ENCODE measurements at places on chromosomes 12 and 14. TPM values are rescaled to one million over a fixed set of nuclear protein-coding genes. Genes with fewer than 3 reads are reported as not detected.

Gene BAG5
- 46.6 TPM for total RNA-seq

GRCh38 chr12:87814625-87815024, 214.6 kb downstream of the C12orf50 start:
- no peak for DNase-seq

GRCh38 chr14:74913986-74914573, 9.0 kb downstream of the RPS6KL1 start:
- DNase-seq: peak; percentile 13

Gene TAS2R7
- total RNA-seq: 1.1 TPM

Gene DNAH10
- total RNA-seq: 22.6 TPM
